Effector CD4-positive, alpha-beta T cell (primary cell): ENCODE measurements at places on chromosomes 7 and 10.

DNA sequence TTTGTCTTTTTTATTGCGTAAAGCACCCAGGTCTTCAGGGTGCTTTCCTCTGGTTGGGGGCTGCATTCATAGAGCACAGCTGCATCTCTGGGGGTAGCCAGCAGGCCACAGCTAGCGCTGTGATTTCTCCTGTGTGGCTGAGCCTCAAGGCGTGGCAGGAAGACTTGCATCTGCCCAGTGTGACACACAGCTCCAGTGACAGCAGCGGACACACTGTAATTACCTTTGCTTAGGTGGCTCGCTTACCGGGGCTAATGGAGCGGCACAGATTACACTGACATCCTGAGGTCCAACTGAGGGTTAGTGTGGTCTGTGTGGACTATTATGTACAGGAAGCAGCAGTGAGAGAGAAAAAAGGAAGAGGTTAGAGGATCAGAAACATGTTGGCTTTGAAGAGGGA, 27.1 kb downstream of the ABCB4 start:
- DNase-seq: no peak

DNA sequence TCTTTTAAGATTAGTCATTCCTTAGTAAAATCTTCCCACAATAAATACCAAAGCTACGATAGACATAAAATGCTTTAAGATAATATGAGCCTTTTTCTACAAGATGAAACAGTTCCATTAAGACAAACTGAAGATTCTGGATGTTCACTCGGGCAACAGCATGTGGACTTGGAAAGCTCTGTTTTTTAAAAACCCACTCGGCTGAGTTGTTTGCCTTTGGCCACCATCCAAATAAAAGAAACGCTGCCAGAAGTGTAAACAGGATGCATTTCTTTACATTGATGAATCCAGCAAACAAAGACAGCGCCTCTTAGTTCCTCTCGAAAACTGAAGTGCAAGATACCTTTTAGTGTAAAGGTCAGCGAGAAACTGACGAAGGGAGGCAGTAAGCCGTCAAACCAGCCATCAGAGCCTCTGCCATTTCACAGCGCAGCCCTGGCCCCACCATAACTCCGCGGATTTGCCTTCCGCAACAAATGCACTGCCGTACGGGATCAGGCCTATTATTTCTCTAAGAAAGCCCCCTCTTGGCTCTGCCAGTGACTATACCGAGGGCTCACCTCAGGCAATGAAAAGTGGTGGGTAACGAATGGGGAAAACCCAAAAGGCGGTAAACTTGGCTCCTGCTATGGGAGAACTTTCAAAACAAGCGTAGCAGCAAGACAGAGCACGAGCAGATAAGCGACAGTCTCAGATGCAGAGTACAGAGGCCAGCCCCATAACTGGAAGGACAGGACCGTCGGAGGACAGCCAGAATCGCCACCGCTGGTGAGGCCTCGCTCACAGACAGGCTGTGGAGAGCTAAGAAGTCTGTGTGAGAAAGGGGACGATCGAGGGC, 41.4 kb downstream of the GNA12 start:
- DNase-seq: no peak

GRCh38 chr10:43372765-43373361, 1.4 kb downstream of the FXYD4 start:
- DNase-seq: no peak

GRCh38 chr10:68166871-68167585, 57.7 kb downstream of the MYPN start:
- no peak for DNase-seq

GRCh38 chr10:92699518-92700381, 10.0 kb downstream of the HHEX start:
- DNase-seq: no peak

- DNase-seq: no peak
Measured at GRCh38 chr7:25672496-25672895, 444.2 kb upstream of the NPVF start.

DNA sequence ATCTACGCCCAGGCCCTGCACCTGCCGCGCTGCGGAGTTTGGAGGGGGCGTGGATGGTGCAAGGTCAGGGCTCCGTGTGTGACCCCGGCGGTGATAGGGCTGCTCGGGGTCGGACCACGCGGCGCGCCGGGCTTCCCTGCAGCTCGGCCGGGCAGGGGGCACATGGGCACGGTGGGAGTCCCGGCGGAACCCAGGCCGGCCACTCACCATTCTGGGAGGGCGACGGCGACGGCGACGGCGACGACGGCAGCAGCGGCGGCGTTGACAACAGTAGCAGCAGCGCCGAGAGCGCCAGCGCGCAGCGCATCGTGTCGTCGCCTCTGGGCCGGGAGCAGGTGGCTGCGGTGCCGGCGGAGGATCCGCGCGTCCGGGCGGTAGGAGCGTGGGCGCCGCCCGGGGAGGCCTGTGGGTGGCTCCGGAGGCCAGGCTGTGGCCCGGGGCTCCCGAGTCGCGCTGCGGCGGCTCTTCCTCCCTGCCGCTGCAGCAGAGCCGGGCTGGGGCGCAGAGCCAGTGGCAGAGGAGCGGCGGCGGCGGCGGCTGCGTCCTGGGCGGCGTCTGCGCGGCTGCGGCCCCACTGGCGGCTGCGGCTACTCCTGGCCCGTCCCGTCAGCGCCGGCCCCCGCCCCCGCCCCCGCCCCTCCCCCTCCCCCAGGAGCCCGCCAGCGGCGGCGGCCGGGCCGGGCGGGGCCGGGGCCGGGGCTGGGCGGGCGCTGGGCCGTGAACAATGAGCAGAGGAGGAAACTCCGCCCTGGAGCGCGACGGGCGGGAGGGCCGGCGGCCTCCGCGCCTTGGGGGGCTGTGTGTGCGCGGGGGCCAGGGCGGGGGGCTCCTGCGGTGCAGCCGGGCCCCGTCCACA, at the start of gene PODXL:
PODXL (minus strand) TSS at position 576 of the 856 bp plus-strand sequence; CDS start at position 307, 269 bp downstream.
- DNase-seq: peak; percentile 25

DNA sequence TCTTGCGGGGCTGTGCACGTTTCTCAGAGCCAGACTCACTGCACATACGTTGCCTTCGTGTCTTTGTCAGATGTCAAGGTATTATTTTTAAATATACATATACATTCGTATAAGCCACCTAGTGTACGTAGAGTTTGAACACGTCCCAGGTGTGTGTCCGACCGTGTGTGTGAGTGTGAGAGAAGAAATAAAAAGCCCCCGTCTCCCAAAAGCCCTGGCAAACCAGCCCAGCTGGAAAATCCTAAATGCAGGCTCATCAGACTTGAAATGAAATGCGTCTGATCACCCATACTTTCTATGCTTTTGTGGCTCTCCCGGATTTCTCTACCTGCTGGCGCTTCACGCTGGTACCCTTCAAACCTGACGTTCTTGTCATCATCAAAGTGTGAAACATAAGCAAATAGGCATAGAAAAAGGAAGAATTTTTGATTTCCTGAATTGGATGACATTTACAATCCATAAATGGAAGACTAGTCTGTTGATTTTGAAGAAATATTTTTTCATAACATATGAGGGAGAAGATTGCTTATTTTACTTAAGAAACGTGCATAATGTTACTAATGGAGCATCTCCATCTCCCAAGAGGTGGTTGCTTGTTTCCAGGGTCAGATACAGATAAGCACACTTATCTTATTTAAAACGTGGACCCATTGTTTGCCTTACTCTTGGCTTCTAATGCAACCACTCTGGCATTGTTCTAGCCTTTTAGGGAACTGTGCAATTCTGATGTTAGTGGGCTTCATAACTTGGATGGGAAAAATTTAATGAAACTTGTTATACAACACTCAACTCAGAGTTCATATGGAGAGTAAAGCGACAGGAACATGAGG, 971 bp downstream of the PRKG1 start:
- no peak for DNase-seq

DNA sequence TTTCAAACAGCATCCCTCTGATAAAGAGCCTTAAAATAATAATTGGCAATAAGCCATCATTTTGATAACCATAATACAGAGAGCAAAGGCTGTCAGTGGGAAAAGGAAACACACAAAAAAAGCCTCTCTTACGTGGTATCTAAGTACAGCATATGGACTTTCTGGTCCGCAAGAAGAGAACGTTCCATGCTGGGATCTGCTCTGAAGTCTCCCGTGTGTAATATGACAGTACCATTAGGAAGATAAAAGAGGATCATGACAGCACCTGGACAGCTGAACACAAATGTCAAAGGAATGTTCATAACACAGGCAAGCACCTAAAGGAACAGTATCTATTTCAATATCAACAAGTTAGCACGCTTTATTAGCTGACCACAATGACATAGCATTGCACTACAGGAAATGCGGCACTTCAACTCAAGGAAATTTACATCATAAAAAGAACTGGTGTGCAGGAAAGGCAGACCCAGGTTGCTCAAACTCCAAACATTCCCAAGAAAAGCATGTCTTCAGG, 9.9 kb downstream of the DCLRE1A start:
- no peak for DNase-seq
